SK-N-DZ (cell line): ENCODE measurements at places on chromosomes 5 and 9.

DNA sequence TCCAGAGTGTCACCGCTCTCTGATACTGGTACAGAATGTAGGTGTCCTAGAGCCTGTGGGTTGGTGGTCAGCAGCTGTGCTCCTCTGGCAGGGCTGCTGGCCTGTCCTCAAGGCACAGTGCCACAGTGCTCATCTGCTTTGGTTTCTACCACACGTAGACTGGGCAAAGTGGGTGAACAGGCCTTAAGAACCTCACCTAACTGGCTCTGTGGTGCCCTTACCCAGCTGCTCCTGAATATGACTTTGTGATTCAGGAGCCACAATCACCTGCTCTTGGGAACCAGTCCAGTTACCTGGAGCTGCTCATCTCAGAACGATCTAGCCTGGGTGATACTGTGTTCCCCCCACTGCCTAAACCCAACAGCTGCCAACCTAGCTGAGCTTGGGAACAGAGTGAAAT, 6.4 kb downstream of the NOP16 start:
- DNase-seq: no peak

DNA sequence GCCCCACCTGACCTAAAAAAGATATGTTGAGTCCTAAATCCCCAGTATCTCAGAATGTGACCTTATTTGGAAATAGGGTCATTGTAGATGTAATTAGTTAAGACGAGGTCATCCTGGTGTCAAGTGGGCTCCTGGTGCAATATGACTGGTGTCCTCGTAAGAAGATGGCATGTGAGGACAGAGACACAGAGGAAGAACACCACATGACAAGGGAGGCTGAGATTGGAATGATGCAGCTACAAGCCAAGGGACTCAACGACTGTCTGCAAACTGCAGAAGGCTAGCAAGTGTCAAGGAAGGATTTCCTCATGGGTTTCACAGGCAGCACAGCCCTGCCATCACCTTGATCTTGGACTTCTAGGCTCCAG, 100.4 kb upstream of the DAP start:
- no peak for DNase-seq

GRCh38 chr5:53946405-53947100, 363.8 kb downstream of the ARL15 start:
- DNase-seq: no peak

DNA sequence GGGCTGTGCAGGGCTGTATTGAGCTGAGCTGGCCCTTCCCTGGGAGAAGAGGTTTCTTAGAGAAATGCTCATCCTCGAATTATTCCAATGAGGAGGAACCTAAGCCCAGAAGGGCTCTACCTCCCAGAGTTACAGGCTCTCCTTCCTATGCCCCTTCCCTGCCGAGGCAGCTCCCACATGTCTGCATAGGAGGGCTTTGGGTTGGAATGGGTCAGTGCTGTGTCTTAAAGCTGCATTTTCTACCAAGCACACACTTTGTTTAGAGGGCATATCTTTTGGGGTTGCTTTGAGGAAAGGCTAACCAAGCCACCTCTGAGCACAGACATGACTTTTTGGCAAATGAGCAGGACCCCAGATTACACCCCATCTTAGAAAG, 9.1 kb downstream of the NEK6 start:
- DNase-seq: no peak

GRCh38 chr9:116928289-116928688, 241.2 kb downstream of the TRIM32 start:
- no peak for DNase-seq

DNA sequence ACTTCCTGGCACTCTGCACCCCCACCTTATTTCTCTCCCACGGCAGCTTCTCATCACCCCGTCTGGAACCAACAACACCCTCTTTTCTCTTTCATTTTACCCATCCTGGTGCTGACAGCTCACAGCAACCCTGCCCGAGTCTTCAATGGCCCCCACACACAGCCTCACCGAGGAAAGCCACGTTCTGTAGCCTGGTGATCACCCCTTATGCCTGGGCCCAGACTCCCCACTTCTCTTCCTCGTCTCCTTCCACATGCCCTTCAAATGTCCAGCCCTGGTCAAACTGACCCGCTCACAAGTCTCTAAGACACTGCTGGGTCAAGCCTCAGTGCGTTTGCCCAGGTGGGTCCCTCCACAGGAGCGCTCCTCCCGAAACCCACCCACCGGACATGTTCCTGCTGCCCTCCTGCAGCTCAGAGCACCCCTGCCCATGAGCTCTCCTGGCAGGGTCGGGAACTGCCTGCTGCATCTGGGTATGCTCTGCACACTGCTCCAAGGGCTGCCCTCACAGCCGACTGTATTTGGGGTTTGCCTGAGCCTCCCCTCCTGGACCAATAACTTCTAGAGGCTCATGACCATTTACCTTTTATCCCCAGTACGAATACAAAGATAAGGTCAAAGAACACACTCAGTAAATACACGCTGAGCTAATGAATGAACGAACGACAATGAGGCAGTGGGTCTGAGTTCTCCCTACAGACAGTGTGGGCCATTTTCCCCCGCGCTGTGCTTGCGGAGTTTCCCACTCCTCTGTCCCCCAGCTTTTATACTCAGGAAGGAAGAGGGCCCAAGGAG, 154.7 kb upstream of the PHYKPL start:
- no peak for DNase-seq

DNA sequence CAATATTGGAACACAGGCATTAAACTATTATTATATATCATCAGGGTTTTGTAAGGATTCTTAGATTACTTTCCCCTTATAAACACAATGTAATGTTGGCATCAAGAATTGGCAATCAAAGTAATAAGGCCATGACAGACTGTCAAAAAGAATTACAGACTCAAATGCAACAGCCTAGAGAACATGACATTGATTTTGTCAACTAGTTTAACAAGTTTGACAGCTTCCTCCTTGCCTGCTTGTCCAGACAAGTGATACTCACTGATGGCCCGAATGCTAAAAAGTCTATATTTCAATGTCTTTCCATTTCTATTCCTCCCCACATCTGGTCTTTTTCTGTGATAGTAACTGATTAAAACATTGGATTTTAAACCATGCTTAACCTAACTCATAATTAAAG, 6.4 kb upstream of the ANKRD31 start:
- DNase-seq: no peak

GRCh38 chr5:143001764-143002351, 231.7 kb downstream of the ARHGAP26 start:
- DNase-seq: no peak

DNA sequence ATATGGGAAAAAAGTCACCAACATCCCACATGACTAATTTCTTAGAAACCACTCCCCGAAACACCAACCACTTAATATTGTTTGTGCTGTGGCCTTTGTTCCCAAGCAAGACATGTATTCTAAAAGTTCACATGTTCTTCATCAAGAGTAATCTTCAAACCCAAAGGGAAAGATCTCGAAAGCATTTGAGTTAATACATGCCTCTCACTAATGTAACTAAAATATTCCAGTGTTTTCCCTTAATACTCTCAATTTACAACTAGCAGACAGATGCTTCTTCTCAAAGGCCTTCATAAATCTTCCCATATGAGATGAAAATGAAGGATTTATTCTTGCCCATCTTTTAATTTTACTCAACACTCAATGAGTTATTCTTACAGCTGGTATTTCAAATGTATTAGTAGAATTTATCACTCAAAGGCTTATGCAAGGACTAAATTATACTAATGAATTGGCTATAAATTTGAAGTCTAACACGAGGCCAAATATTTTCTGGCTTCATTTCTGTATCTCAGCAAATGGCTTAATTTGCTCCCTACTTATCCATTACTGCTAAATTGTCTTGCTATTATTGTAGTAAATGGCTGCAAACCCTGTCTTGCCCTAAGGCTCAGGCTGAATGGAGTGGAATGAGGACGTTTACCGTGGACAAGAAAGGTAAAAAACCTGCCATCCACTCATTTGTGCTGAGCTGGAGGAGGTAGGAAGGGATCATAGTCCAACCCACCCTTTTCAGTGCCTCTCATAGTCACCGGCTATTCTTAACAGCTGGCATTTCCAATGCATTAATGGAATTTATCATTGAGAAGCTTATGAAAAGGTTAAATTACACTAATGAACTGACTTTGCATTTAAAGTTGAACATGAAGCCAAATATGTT, 474.4 kb downstream of the RASEF start:
- DNase-seq: no peak

DNA sequence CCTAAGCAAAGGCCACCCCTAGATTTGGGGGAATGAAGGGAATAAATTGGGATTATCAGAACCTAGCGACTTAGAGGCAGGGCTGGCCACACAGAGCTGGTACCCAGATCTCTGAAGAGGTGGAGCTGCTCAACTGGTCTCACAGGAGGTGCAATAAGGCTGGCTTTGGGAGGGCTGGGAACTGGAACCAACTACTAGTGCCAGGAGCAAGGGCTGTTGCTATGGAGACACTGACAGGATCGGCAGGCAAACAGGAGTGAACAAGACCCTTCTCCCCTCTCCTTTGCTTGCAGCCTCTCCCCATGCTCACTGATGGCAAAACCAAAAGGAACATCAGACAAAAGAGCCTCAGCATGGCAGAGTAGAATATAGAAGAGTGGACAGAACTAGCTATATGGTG, 17.0 kb upstream of the WHRN start:
- no peak for DNase-seq

DNA sequence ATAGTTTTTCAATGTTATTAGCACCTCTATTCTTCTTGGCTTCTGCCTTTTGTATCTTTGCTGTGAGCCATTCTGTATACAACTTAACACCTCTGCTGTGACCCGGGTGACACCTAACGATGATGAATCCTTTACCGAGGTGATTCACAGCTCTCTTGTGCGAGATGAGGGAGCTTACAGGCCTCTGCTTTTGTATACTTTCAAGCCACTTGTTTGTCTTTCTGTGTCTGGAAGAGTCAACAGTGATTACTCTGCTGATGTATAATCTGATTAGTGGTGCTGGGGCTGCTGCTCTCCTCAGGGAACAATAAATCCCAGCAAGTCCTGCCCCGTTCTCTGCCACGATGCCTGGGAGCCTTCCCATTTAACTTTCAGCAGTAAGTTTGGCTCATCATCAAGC, 442.9 kb upstream of the SGCD start:
- DNase-seq: peak; percentile 37

GRCh38 chr5:139543423-139543991, 17.6 kb upstream of the UBE2D2 start:
- DNase-seq: peak; percentile 27
